Memory B cell (primary cell): ENCODE measurements at places on chromosomes 6 and 20.

DNA sequence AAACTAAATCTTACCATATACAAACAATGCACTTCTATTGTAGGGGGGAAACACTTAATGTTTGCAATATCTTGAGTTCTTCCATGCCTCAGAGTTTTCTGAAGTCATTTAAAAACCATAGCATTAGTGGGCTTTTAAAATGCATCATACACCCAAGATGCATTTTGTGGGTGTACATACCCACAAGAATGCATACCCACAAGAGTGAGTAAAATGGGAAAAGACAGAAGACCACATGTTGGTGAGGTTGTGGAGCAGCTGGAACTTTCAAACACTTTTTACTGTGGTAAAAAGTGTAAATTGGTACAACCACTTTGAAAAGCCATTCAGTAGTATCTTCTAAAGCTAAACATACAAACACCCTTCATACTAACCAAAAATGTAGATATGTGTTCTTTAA is 57.5 kb downstream of the CYB5R4 start:
- no peak for DNase-seq

DNA sequence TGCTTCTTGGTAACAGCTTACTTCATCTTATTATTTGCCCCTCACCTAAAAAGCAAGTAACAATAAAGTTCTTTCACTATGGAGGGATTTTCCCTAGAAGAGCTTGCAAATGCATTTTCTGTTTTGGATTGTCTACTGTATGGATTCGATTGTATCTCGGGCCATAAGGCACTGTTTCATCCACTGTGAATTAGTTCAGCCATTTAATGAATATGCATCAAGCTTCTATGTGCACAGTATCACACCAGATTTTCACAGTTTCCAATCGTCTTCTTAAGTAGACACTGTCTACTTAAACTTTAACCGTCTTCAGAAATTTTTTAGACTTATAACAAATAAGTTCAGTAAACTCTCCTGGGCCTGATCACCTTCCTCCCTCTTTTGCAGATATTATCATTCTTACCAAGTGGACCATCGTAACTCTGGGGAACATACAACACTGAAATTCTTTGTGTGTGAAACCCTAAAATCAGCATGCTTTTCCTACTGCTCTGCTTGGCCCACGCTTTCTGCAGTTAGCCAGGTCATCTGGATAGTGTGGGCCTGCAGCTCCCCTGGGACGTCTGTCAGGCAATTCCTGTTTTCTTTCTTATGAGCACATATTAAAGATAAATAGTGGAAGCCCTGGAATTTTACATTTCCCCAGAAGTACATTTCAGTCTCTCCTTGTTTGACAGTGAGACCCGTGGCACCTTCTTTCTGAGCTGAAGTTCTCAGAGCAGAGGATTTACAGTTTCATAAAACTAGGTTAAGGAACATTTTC is 136.5 kb upstream of the PDE10A start:
- DNase-seq = no peak

DNA sequence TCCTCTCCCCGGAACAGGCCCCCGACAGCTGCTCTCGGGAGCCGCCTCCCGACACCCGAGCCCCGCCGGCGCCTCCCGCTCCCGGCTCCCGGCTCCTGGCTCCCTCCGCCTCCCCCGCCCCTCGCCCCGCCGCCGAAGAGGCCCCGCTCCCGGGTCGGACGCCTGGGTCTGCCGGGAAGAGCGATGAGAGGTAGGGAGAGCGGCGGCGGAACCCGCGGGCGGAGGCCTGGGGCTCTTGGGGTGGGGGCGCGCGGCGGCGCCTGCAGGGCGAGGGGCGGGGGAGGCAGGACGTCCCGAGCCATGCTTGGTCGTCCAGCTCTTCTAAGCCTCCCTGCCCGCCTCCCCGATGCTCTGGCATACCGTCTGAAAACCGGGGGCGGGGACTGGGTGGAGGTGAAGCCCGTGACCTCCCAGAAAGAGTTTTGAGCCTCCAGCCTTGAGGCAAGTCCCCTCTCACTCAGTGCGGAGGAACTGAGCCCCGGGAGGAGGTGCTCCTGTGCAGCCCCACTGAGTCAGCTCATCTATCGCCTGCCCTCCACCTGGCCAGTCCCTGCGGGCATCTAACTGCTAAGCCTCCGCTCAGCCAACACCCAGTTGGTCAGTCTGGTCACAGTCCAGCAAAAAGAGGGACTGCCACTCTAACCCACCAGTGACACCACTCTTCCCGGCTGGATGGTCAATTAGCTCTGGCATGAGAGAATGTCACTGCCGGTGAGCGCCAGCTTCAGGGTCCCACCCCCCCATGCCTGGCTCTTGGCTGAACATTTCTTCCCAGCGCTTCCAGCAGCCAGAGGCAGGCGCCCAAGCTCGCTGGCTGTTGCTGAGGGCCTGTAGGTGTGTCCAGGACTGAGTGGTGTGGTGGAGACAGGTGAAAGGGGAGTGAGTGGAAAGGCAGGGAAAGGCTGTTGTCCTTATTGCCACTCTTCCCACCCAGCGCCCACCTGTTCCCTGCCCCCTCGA is 482 bp downstream of the DDR1 start:
- peak; percentile 22 for DNase-seq

- DNase-seq = no peak
Measured at GRCh38 chr20:560680-561079, 17.1 kb upstream of the CSNK2A1 start.

- DNase-seq = no peak
Measured at GRCh38 chr6:80789912-80790570, 683.6 kb downstream of the BCKDHB start.
